ENCODE measurements at places on chromosomes 16 and 17.

DNA sequence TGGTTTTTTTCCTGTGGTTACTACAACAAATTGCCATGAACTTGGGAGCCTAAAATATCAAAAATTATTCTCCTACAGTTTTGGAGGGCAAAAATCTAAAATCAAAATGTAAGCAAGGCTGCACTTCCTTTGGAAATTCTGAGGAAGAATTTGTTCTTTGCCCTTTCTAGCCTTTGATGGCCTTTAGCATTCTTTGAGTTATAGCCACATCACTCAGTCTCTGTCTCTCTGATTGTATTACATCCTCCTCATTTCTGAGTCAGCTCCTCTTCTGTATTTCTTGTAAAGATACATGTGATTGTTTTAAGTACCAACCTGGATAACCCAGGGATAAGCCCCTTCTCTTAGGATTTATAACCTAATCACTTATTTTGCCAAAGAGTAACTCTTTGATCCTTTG is 282.0 kb downstream of the BCAS3 start:
- no peak for DNase-seq

DNA sequence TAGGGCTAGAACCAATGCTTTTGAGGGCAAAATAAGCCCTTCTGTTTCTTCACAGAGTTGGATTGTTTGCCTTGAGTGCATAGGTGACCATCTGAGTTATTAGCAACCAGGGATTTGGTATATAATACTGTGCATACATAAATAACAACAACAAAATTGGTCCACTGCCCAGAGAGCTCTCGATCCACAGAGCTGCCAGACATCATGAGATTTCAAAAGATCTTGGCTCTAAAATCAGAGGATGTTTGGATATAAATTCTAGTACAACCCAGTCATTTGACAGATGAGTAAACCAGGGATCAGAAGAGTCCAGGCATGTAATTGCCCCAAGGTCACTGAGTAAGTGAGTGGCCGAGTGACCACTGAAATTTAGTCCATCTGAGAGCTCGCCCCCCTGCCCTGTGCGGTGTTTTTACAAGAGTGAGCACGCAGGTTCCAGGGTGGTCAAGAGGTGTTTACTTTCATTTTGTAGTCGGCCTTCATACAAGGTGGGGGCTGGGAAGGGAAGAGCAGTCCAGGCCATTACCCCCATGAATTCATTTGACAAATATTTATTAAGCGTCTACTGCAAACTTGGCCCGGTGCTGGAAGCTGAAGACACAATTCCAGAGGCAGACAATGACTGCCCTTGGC is 1.8 kb upstream of the MT2A start:
- DNase-seq: no peak

GRCh38 chr17:48631693-48632578 is 5.8 kb upstream of the HOXB9 start:
- no peak for DNase-seq

DNA sequence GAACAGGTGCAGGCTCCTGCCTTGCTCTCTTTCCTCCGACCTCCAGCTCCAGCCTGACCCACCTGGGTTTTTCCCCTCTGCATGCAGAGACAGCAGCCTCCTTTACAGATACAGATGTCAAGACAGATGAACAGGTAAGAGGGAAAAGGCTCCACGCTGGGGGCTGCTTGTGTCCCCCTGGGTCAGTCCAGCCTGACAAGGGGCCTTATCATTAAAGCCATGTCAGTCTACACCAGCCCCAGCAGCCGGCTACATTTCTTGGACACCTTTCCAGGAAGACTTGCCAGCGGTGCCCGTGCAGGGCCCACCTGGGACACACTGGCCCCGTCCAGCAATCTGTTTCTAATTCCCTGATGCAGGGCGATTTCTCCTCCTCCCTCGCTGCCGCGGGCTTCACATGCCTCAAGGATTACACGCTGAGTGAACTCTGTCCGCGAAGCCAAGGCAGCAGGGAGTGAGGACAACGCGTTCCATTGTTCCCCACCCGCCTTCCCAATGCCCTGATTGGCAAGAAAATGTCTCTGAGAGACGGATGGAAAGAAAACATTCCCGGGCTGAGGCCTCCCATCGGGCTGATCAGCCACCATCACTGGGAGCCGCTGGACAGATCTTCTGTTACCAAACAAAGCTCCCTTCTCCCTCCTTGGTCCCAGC is 184.7 kb downstream of the C16orf95 start:
- DNase-seq: no peak

GRCh38 chr17:43540821-43541674 is 5.1 kb downstream of the ETV4 start:
- DNase-seq: no peak

DNA sequence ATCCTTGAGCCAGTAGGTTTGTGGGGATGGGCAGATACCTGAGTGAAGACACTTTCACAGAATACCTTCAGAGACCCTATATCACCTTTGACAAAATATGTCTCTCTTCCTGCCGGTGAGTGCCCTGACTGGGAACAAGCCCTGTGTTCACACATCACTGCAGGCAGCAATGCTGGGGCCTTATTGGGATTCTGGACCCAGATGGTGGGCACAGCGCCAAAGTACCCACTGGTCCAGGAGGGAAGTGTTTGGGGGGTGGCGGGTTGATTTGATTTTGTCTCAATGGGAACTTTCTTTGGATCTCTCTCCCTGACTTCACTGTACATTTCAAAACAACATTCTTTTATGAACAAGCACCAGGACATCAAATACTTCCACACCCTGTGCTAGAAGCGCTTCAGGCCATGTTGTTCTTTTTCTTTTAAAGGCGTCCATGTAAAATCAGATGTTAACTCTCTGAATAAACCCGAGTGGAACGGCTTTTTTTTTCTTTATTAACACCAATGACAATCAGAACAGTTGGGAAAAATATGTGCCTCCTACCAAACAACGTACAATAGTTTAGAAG is 62.4 kb upstream of the AKTIP start:
- no peak for DNase-seq

GRCh38 chr17:38748149-38748891 is at the start of gene PCGF2:
Gene PCGF2 (minus strand): TSS chr17:38748336. CDS start chr17:38740402, 7,934 bp downstream.
- DNase-seq: no peak

- DNase-seq: no peak
Observed at GRCh38 chr17:58985367-58985766, 121.3 kb downstream of the TRIM37 start.

GRCh38 chr17:43517615-43518386 is 28.3 kb downstream of the ETV4 start:
- no peak for DNase-seq

DNA sequence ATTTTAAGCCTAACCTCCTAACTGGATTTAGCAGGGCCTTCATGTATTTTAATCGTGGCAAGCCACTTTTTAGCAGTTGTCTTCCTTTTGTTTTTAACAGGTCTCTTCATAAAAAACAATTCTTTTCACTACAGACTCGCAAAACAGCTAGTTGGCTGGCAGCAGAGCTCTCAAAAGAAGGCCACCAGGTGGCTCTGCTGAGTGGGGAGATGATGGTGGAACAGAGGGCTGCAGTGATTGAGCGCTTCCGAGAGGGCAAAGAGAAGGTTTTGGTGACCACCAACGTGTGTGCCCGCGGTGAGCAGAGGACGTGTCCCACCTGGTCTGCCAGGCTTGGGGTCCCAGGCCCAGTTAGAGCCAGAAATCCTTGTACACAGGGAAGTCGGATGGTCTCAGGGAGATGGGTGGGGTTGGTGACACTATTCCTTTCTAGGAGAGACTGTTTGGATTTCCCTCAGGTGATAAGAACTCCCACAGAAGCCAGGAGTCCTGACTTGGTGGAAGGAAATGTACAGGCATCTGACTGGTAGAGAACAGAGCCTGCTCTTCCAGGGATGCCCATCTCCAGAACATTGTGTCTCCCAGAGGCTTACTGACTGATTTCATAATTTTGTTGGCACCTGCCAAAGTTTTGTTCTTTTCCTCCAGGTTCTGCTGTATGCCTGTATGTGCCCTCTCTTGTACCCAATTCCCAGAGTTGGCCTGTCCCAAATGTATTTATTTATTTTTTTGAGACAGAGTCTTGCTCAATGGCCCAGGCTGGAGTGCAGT is 14.9 kb upstream of the DDX19A start:
- no peak for DNase-seq

- no peak for DNase-seq
Observed at GRCh38 chr17:81537856-81538555, 9.8 kb downstream of the FSCN2 start.

DNA sequence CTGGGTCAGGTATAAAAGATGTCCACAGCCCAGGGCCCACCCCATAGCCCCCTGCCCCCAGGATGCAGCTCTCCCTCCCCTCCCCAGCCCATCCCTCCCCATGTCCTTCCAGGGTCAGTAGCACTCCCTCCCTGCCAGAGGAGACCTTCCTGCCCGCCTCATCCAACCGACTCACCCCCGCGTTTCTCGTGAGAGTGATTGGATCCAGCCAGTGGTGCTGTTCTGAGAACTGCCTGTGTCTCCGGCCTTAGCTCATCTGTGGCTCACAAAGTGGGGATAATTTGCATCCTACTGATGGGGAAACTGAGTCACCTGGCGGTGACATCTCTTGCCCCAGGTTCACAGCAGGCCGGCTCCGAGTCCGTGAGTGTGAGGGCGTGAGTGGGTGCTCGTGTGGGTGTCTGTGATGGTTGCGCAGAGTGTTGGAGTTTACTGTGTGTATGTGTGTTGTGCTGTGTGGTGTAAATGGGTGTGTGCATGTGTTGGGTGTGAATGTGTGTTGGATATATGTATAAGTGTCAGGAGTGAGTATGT is 90.7 kb upstream of the GSE1 start:
- no peak for DNase-seq

DNA sequence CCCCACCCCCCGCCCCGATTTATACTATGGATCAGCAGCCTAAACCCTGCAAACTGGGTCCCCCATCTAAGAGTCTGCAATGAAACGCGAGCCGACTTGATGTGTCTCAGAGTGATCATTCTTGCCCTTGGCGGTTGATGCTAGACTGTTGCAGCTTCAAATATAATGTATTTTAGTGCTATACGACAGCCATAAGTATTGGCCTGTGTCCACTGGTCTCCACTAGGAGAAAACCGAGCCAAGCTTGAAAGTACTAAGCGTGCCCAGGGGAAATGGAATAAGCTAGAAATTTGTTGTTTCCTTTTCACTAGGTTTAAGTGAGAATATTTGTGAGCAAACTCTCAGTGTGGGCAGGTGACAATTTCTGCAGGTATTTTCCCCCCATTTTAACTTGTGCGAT is 711.2 kb downstream of the MAF start:
- no peak for DNase-seq

GRCh38 chr17:27207073-27207513 is 86.8 kb upstream of the WSB1 start:
- no peak for DNase-seq

DNA sequence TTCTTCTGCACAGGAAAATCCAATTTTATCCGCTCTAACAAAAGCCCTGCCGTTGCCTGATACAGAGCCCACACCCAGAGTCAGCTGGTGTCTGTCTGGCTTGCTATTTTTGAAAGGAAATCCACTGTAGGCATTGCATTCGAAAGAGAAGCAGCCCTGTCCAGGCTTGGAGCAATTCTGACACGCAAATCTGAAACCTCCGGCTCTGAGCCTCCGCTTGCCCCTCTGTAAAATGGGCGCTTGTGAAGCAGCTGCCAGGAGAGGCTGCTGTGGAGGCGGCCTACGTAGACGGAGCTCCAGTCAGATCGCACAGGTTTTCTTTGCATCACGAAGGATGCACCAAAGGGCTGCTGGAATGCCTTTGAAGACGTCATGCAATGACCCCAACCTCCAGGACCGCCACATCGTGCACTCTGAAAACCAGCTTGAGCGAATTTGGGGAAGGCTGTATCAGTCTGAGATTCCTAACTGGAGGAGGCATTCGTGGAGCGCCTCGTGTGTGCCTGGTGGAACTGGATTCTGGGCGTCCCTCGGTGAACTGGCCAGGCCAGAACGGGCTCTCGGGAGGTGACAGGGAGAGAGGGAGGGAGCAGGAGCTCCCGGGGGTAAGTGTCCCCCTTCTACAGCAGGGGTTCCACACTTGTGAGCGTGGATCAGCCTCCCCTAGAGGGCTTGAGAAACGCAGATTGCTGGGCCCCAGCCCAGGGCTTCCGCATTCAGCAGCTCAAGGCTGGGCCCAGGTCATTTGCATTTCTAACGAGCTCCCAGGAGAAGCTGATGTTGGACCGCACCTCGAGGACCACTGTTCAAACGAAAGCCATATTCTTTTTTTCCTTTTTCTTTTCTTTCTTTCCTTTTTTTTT is 215.5 kb downstream of the MRTFB start:
- no peak for DNase-seq

GRCh38 chr17:72053036-72053435 is 67.8 kb upstream of the SOX9 start:
- no peak for DNase-seq

- no peak for DNase-seq
Observed at GRCh38 chr16:70512456-70512855, 10.9 kb downstream of the COG4 start.

DNA sequence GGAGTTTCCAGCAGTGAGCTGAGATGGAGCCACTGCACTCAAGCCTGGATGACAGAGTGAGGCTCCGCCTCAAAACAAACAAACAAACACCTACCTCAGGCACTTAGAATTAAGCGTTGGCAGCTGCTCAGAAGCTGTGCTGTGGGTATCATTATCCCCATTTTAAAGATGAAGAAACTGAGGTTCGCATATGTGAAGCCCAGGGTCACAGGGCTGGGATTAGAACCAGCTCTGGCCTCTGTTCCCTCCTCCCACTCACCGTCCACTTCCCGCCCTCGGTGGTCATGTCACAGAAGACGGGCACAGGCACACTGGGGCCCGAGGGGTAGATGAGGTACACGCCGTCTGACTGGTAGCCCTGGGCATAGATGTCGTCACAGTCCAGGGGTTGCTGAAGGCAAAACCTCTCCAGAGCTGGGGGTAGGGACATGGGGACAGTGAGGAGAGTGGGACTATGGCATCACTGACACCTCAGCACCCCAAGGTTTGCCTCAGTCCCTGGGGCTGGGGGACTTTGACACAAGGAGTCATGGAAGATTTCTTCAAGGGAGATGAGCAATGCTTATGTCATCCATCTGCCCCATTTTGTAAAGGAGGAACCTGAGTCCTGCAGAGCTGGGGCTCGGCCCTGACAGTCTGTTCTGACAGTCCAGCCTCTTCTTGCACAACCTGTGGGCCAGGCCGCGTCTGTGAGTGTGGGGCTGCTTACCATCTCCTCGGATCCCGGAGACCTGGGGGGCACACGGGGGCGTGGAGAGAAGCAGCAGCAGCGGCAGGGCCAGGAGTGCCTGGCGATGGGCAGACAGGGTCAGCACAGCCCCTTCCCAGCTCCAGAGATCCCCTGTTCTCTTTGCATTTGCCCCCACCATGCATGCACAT is 700 bp downstream of the MFAP4 start:
- DNase-seq: no peak

GRCh38 chr17:64491994-64492393 is 4.9 kb downstream of the POLG2 start:
- DNase-seq: no peak

DNA sequence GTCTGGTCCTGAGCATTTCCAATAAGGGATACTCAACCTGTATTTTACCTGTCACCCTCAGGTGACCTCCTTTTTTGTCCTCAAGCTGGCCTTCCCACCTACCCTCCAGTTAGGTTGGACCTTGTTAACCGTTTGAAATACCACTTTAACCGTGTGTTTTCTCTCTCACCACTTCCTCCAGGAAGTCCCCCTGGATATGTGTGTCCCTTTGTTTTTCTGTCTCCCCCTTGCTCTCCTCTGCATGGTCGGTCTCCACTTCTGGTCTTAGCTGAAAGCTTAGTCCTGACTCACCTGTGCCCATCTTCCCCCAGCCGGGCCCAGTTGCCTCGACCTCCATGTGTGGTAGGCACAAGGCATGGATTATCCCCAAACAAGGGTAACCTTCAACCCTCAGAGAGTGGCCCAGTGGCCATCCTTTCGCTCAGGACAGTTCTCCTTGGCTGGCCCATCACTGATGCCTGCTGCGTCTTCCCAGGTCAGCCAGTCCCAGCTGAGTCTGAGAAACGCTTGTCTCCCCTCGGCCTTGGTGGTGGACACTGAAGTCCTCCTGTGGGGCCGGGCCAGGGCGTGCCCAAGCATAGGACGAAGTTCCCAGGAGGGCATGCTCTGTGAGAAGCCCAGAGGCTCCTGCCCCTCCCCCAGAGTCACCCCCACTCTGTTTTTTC is 20.0 kb downstream of the LASP1 start:
- no peak for DNase-seq

Measured in activated CD8-positive, alpha-beta memory T cell treated with anti-CD3 and anti-CD28 coated beads for 4 hours (primary cell).